ENCODE measurements at places on chromosomes 3 and 15.

DNA sequence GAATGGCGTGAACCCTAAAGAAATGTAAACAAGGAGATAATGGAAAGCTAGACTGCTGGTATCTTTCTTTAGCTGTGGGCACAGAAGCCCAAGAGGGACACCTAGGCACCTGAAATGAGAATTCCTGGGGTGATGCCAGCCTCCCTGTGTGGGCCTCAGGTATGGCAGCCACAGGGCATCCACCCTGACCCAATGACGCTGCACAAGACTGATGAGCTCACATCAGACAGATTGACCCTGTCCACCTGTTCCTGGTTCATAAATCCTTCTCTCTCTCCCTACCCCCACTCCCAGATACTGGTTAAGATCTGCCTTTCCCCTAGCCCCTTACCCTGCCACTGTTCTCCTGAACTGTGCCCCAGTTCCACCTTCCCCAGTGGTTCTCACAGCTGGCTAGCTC, 1.5 kb downstream of the GLB1 start:
- H3K4me1 ChIP-seq = peaks cover 3% of the 10 kb centered on the region
- DNase-seq = no peak
- no peak overlapping the region for H3K4me3 ChIP-seq
- no peak overlapping the region for H3K27ac ChIP-seq

- H3K4me1 ChIP-seq = no peaks in the 10 kb centered on the region
- no peaks in the 10 kb centered on the region for H3K27me3 ChIP-seq
- no peaks in the 10 kb centered on the region for H3K36me3 ChIP-seq
- no peak overlapping the region for H3K4me3 ChIP-seq
- no peak overlapping the region for H3K27ac ChIP-seq
Measured at GRCh38 chr3:183563536-183563874, 8.0 kb upstream of the KLHL6 start.

DNA sequence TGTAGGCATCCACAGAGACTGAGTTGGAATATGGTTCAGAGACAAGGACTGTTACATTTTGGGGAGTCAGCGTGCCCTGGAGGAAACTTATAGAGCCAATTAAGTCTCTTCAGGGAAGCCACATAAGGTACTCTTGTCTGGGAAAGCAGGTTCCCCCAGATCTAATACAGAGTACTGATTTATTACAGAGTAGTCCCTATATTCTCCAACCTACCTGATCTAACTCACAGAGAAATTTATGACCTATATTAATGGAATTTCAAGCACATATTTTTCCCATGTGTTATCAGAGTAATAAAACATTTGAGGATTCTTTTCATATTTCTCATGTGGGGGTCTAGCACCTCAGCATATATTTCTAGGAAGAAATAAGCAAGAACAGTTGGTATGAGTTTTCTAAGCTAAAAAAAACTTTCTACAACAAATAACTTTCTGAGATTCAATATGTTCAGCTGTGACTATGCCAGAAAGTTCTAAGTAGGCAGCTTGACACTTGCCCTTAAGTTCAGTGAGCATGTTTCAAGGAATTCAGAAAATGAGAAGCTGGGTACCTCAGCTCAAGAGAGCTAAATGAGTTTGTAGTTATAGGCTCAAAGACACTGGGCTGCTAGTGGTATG, 75.3 kb upstream of the COL8A1 start:
- H3K4me1 ChIP-seq = no peaks in the 10 kb centered on the region
- no peak overlapping the region for H3K4me3 ChIP-seq
- no peaks in the 10 kb centered on the region for H3K27me3 ChIP-seq
- no peaks in the 10 kb centered on the region for H3K36me3 ChIP-seq
- no peak overlapping the region for H3K27ac ChIP-seq

DNA sequence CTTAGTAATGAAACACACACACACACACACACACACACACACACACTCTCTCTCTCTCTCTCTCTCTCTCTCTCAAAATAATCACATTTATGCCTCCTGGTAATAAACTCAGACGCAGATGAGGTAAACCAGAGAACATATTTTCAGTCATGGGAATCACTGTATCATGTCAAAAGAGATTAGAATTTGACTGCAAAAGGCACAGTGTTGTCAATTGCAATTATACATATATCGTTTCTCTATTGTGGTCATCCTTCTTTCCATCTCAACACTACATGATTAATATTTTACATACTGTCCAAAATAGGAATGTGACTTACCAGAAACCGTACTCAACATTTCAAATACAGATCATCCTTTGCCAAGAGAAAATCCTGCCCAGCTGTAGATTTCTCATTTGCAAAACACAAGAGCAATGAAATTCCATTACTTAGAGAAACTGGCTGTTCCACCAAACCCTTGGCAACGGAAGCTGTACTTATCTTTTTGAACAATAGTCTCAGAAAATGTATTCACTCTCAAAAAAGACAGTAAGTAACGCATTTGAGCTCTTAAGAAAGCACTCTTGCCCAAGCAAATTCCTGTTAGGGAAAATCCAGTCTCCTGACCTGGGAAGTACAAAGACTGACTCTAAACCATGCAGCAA, 24.3 kb downstream of the PDZRN3 start:
- H3K4me3 ChIP-seq = no peak overlapping the region
- H3K27me3 ChIP-seq = no peaks in the 10 kb centered on the region
- H3K27ac ChIP-seq = no peak overlapping the region
- DNase-seq = no peak
- no peaks in the 10 kb centered on the region for H3K36me3 ChIP-seq
- H3K4me1 ChIP-seq = no peaks in the 10 kb centered on the region

DNA sequence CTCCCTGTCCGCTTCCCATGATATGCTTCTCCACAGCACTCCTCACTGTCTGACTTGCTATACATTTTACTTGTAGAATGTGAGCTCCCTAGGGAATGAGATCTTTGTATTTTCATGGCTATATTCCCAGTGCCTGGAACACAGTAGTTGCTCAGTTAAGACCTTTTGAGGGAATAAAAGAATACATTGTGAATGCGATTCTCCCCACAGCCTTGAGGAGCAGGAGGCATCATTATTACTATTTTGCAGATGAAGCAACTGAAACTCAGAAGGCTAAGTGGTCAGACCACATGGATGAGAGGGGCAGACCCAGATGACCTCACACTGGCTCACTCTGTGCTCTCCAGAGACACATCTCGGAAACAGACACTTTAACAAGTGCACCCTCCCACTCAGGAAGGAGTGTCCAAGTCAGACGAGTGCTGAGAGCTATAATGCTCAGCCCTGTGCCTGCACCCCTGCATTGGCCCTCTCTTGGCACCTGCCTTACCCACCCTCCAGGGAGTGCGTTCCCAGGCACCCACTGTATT, 46.8 kb downstream of the SST start:
- no peak overlapping the region for H3K27ac ChIP-seq
- no peak overlapping the region for H3K4me3 ChIP-seq
- H3K27me3 ChIP-seq = no peaks in the 10 kb centered on the region
- DNase-seq = no peak
- peaks cover 14% of the 10 kb centered on the region for H3K4me1 ChIP-seq

DNA sequence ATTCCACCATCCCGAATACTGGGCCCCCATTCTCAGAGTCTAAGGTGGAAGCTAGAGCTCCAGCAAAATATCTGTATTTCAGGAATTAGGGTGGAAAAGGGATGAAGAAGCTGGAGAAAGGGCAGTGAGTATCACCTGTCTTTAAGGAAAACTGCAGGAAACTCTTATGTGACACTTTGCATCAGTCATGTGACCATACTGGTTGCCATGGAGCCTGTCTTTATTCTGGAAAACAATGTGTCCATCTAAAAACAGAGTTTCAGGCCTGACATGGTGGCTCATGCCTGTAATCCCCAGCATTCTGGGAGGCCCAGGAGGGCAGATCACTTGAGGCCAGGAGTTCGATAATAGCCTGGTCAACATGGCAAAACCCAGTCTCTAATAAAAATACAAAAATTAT, 52.9 kb upstream of the FSIP1 start:
- H3K36me3 ChIP-seq = no peaks in the 10 kb centered on the region
- H3K27me3 ChIP-seq = no peaks in the 10 kb centered on the region
- H3K4me1 ChIP-seq = no peaks in the 10 kb centered on the region
- no peak overlapping the region for H3K27ac ChIP-seq

DNA sequence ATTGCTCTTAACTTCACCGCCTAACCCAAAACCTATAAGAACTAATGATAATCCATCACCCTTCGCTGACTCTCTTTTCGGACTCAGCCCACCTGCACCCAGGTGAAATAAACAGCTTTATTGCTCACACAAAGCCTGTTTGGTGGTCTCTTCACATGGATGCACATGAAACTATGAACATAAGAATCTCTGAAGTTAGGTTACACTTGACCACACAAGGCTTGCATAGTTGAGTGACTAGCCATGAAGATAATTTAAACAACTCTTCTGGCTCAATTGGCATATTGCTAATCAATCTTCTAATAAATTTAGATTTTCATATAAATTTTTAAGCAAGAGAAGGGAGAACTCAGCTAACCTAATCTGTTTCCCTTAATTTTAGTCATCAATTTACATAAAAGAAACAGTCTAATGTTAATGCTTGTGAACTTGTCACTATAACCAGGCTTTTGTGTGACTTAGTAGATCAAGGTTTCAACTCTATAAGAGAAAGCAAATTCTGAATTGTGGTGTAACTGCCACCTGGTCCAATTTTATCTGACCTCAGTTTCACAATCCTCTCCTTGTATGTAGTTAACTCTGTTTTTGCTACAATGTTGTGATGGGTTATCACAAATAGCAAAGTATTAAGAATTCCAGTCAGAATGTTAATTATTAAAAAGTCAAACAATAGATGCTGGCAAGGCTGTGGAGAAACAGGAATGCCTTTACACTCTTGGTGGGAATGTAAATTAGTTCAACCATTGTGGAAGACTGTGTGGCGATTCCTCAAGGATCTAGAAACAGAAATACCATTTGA, 82.0 kb downstream of the HHLA2 start:
- H3K4me3 ChIP-seq = no peak overlapping the region
- H3K4me1 ChIP-seq = no peaks in the 10 kb centered on the region
- H3K27me3 ChIP-seq = no peaks in the 10 kb centered on the region

DNA sequence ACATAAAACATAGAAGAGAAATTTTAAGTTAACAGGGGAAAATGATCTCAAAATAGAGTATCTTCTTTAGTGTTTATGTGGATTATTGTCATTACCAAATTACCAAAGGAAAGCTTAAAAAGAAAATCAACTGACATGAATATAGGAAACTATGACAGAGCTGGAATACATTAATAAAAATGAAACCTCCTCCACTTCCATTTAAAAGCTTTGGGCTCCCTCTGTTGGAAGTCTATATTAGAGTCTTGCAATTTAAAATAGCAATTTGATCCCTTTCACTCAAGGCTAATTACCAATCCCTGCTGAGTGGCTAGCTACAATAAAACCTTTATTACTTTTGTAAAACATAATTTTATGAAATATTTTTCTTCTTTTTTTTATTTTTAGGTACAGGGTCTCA, 61.4 kb upstream of the IMPG2 start:
- H3K4me3 ChIP-seq = no peak overlapping the region
- H3K27ac ChIP-seq = no peak overlapping the region
- H3K4me1 ChIP-seq = peaks cover 1% of the 10 kb centered on the region
- no peaks in the 10 kb centered on the region for H3K36me3 ChIP-seq
- DNase-seq = peak; percentile 50

DNA sequence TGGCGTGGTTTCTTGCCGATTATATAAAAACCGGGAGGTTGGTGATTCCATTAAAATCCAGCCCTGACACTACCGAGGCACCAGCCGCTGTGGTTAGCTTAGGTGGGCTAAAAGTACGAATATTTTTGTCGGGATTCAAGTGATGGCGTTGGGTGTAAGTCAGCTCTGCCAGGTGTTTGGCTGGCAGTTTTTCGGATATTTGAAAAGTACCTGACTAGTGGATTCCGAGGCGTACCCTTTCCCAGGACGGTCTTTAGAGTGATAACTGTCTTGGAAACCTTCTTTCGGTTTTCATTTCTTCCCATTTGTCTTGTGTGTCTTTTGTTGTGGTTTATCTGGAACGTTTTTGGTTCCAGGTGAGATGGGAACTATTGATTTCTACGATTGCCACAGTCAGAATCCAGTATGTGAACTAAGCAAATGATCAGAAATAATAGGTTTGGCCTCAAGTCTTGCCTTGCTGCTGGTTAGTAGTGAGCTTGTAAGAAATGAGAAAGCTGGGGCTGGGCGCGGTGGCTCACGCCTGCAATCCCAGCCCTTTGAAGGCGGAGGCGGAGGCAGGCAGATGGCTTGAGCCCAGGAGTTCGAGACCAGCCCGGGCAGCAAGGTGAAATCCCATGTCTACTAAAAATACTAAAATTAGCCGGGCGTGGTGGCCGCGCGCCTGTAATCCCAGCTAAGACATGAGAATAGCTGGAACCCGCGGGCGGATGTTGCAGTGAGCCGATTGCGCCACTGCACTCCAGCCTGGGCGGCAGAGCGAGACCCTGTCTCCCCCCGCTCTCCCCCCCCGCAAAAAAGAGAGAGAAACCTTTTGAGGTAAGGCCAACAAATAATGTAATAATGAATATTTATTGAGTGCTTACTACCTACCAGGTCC, 1.4 kb downstream of the FYTTD1 start:
- no peaks in the 10 kb centered on the region for H3K27me3 ChIP-seq
- no peaks in the 10 kb centered on the region for H3K36me3 ChIP-seq
- H3K4me1 ChIP-seq = no peaks in the 10 kb centered on the region
- peak overlapping the region; percentile 40 for H3K4me3 ChIP-seq

GRCh38 chr3:69318410-69318809, 67.5 kb downstream of the FRMD4B start:
- no peaks in the 10 kb centered on the region for H3K36me3 ChIP-seq
- no peaks in the 10 kb centered on the region for H3K4me1 ChIP-seq
- H3K27me3 ChIP-seq = no peaks in the 10 kb centered on the region
- DNase-seq = no peak
- H3K4me3 ChIP-seq = no peak overlapping the region
- no peak overlapping the region for H3K27ac ChIP-seq

GRCh38 chr15:88904257-88904623, 8.9 kb upstream of the HAPLN3 start:
- peaks cover 2% of the 10 kb centered on the region for H3K4me1 ChIP-seq
- no peaks in the 10 kb centered on the region for H3K27me3 ChIP-seq
- no peak for DNase-seq
- no peak overlapping the region for H3K27ac ChIP-seq
- H3K36me3 ChIP-seq = peaks cover 9% of the 10 kb centered on the region

GRCh38 chr15:94587113-94587512, 355.8 kb downstream of the MCTP2 start:
- H3K27me3 ChIP-seq = no peaks in the 10 kb centered on the region
- H3K27ac ChIP-seq = no peak overlapping the region
- peak; percentile 10 for DNase-seq

- peaks cover 6% of the 10 kb centered on the region for H3K4me1 ChIP-seq
- H3K36me3 ChIP-seq = no peaks in the 10 kb centered on the region
- no peak overlapping the region for H3K4me3 ChIP-seq
- DNase-seq = no peak
- H3K27ac ChIP-seq = no peak overlapping the region
Measured at GRCh38 chr3:64928683-64929082, 240.9 kb upstream of the ADAMTS9 start.

DNA sequence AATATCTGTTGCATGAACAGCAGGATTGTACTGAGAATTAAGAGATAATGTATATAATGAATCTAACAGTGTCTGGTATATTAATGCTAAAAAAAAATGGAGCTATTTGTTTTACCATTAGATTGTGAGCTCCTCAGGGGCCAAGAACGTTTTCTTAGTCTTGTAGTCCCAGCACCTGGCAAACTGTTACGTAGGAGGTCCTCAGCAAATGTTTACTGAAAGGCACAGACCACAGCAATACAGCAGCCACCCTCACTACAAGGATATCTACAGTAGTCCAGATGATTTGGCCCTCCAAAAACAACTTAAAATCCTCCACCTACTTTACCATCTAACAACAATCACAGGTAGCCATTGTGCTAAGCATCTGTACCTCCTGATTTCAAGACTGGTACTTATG, 59.7 kb downstream of the MSL2 start:
- H3K27ac ChIP-seq = no peak overlapping the region
- no peak for DNase-seq
- H3K36me3 ChIP-seq = no peaks in the 10 kb centered on the region

- H3K4me3 ChIP-seq = no peak overlapping the region
- H3K27me3 ChIP-seq = no peaks in the 10 kb centered on the region
- H3K4me1 ChIP-seq = no peaks in the 10 kb centered on the region
- H3K27ac ChIP-seq = no peak overlapping the region
Measured at GRCh38 chr3:123920383-123920782, 36.3 kb upstream of the MYLK start.
